Central memory CD4-positive, alpha-beta T cell (primary cell): ENCODE measurements at places on chromosomes 6 and 20.

- peak; percentile 32 for DNase-seq
Observed at GRCh38 chr6:108872141-108872557, 23.9 kb downstream of the ARMC2 start.

GRCh38 chr6:1076531-1077459 is 235.1 kb upstream of the FOXQ1 start:
- DNase-seq = no peak

- peak; percentile 3 for DNase-seq
Observed at GRCh38 chr6:75283907-75284631, 523 bp downstream of the TMEM30A start.

- no peak for DNase-seq
Observed at GRCh38 chr6:163857421-163857820, 442.9 kb downstream of the QKI start.
